ENCODE measurements at places on chromosomes 6 and 20.
A peak's percentile ranks its signal among the peaks of the same experiment; 100 is the strongest.

DNA sequence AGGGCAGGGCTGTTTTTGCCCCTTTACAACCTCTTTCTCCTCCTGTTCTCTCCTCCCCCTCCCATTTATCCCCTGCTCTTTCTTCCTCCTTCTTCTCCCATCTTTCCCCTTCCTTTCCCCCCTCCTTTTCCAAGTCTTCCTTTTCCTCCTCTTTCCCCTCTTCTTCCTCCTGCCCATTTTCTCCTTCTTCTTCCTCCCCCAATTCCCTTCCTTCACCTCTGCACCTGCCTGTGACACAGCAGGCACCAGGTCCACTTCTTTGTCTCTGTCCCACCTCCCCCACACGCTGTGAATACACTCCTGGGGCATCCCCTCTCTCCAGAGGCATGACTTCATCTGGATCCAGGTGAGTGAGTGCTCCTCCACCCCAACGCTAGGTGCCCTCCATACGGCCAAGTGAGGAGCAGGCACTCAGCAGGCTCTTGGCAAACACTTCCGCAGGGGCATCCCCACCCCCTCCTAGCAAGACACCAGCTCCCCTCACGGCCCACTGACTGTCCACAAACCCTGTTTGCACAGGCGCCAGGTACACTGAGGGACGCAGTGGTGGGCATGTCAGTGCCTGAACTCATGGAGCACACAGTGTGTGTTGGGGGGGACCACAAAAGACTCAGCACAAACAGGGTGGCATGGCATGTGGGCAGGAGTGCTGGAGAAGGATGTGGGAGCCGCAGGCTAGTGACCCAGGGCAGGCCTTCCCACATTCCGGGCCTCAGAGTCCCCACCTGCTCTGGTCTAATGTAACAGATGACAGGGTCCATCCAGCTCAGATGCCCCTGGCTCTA lies 10.7 kb upstream of the TLDC2 start:
- DNase-seq, result no peak

DNA sequence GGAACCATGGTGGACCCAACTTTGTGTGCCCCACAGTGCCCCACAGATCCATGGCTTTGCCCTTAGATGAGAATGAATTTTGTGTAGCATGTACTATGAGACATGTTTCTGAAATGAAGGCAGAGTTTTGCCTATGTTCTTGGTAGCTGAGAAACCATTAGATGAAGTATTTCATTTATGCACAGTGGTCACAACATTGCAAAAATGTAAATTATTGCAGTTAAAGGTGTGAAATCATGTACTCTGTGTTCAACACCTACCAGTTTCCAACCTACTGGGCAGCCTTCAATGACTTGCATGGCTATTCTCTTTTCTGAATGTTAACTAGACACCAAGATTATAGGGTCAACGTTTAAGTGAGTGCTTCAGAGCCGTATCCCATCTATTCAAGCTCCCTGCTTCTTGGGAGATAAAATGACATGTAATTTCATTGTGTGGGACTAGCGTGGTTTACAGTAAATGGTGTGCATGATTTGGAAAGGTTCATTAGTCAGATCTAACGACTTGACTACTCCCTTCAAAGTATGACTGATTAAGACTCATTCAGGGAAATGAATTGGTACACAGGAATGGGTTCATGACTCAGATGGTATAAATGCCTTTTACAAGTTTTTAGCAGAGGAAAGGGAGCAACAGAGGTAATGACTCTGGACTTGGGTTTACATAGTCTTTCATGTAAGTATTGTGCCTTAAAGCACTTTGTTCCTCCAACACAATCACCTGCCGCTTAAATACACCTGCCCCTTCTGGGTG lies 106.1 kb upstream of the AKIRIN2 start:
- DNase-seq, result no peak

DNA sequence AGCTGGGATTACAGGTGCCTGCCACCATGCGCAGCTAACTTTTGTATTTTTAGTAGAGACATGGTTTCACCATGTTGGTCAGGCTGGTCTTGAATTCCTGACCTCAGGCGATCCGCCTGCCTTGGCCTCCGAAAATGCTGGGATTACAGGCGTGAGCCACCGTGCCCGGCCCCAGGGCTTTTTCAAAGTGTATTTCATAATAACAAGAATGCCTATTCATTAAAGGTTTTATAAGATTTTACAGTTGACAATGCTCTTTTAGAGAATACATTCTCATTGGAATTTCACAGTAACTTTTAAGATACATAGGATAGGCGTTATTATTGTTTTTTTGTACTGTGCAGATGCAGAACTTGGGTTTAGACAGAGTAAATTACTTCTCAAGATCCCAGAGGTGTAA lies 52.6 kb upstream of the PTPRK start:
- DNase-seq, result no peak

DNA sequence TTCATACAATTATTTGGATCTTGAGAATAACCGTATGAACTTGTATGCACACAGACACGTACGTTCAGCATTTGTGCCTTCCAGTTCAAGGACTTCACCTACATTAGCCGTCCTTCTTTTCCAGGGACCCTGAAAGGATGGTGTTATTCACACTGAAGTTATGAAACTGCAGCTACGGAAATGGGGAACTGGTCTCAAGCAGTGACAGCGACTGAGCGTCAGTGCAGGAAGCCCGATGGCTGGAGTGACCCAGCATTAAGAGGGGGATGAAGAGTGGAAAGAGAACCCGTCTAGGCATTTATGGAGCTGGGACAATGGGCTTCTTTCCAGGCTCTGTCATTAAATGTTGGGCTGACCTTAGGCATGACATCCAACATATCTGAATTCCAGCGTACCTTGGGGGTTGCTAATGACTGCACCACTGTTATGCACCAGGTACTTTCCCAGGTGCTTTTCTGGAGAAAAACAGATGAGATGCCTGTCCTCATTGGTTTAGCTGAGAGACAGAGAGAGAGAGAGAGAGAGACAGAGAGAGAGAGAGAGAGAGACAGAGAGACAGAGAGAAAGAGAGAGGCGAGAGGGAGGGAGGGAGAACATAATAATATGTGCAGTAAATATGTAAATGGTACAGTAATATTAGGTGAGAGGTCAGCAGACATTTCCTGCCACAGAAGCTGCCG lies 204.7 kb upstream of the EXOC2 start:
- DNase-seq, result no peak

DNA sequence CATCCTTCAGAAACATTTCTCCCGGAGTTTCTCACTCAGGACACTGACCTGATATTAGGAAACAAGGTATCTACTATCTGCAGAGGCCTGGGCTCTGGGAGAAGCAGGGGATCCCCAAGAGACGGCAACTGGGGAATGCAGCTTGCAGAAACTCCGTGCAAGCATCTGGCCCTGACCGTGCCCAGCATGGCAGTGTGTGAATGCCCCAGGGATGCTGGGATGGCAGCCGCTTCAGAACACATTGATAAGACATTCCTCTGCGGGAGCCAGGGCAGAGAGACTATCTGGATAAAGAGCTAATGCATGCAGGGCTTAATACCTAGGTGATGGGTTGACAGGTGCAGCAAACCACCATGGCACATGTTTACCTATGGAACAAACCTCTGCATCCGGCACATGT lies 55.4 kb downstream of the NFATC2 start:
- DNase-seq, result no peak

- no peak for DNase-seq
Measured at GRCh38 chr6:116385459-116385802, 14.7 kb downstream of the DSE start.

GRCh38 chr6:109224107-109224875 lies 129.0 kb downstream of the CEP57L1 start:
- no peak for DNase-seq

DNA sequence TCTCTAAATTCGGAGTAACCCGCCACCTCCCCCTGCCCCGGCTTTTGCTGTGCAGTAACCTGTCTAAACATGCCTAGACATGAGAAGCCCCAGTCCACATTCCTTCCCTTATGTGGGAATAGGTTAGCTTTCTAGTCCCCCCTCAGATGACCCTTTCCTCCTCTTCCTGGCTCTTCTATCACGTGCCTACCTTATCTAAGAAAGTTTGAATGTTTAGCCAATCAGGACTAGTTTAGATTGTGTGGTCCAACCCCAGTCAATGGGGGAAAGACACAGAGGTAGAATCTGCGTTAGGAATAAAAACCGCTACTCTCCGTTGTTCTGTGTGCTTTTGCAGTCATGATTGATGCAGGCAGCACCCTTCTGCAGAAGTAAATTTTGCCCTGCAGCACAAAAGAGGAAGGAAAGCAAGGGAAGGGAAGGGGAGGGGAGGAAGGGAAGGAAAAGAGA lies 69.0 kb upstream of the CD93 start:
- no peak for DNase-seq

DNA sequence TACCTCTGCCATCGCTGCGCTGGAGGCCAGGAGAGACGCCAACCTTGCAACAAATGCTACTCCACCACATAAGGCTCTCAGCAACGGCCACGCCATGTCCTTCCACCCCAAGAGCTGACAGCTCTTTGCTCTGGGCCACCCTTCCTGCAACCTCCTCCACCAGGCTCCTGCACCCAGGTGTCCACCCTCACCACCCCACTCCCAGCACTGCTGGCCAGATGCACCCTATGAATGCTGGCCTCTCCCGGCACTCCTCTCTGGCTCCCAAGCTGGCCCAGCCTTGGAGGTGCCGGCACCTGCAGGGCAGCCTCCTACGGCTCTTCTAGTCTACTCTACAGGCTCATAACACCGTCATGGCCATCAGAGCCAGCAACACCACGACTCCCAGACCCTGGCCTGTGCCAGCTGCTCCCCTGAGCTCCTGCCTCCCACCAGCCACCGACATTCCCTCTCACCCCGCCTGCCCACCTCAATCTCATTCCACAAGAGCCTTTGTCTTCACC lies 11.2 kb downstream of the TAF4 start:
- no peak for DNase-seq

- no peak for DNase-seq
Measured at GRCh38 chr20:40305303-40305702, 383.7 kb downstream of the MAFB start.

GRCh38 chr6:142013287-142013686 lies 119.4 kb upstream of the GJE1 start:
- no peak for DNase-seq

GRCh38 chr6:130716466-130716865 lies 110.7 kb upstream of the SMLR1 start:
- no peak for DNase-seq

GRCh38 chr20:15945289-15945688 lies 628.0 kb downstream of the KIF16B start:
- DNase-seq, result no peak

- no peak for DNase-seq
Measured at GRCh38 chr6:6712449-6713403, 124.2 kb downstream of the LY86 start.

GRCh38 chr20:24659835-24660234 lies 190.4 kb downstream of the SYNDIG1 start:
- no peak for DNase-seq

DNA sequence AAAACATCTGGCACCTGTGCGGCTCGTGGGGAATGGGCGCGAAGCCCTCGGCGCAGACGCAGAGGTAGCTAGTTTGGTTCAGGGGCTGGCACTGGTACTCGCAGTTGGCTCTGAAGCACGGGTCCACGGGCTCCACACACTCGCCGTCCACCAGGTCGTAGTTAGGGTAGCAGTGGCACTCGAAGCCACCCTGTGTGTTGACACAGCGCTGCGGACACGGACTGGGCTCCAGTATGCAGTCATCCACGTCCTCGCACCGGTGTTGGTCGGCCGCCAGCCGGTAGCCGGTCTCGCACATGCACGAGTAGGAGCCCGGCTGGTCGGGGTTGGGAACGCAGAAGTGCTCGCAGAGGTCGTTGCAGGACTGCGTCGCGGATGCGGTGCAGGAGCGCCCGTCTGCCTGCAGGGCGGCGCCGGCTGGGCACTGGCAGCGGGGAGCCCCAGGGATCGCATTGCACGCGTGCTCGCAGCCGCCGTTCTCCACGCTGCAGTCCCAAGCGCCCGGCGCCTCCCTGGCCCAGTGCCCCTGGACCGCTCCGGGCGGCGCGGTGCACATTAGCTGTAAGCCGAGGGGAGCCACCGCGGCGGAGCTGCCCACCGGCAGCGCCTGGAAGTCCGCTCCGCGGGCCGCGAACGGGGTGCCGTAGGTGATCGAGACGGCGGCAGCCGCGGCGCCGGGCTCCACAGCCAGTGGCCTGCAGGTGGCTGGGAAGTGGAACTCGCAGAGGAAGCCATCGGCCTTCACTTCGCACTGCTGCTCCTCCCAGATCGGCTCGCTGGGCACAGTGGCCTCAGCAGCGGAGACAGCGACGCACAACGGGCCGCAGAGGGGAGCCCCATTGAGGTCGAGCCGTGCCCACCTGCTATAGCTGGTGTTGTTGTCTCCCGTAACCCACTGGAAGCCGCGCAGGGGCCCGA lies 930 bp downstream of the THBD start:
- DNase-seq, result peak; percentile 55

- no peak for DNase-seq
Measured at GRCh38 chr6:137297887-137298286, 78.7 kb upstream of the IFNGR1 start.

- no peak for DNase-seq
Measured at GRCh38 chr6:161815965-161816364, 542.1 kb upstream of the AGPAT4 start.

DNA sequence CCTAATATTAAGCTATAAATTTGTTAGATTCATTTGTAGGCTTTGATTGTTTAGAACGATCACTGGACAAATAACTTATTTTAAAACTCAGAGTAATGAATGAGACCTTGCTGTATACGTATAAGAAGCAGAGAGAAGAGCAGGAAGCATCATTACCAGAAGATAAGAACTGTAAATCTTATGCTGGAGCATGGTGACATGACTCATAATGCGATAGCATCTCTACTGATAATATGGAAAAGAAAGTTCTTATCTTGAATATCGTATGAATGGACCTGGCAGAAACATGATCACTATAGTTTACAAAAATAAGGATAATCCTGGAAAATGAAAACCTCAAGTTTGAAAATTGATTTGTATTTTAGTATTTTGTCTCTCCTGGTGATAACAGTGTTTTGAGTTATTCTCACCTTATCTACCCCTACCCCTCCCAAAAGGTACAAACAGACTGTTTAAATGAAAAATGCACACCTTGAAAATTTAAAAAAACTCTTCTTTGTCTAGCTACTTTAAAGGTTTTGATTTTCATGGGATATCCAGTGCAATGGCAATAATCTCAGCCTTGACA lies 2.0 kb upstream of the ZSCAN26 start:
- DNase-seq, result no peak

DNA sequence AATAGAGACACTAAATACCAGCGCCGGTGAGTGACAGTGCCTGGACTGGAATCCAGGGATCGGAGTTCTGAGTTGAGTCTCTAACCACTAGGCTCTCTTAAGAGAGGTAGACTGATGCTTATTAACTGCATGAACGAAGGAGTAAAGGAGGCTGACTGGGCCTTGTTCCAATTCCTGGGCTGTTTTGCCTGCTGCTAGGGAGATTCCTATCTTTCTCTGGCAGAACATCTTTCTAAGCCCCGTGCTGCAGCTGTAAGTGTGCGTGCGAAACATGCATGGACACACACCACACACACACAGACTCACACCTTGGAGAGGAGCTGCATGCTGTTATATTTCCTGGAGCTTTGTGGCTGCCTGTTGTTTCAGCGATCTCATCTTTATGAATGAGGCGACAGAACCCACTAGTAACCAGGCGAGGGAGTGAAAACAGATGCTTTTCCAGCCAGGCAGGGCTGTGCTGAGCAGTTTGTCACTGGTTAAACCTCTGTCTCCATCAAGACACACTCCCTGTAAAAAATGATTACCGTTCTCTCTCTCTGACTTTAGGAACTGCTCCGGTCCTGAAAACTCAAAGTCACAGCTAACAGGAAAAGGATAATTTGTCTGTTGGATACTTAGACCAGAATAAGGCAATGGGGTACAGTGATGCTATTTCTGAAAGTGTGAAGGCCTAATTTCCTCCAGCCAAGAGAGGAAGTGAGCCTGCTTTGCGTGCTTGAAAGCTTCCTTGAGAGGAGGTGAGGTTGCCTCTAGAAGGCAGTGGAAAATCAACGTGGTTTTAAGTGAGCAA lies 157.4 kb upstream of the ZNF217 start:
- DNase-seq, result peak; percentile 14
